ENCODE measurements at places on chromosomes 5 and 9. TPM values are rescaled to one million over a fixed set of nuclear protein-coding genes. Genes with fewer than 3 reads are reported as not detected.

The PKD2L2 gene
- not detected for total RNA-seq

The HSPA4 gene
- 232 TPM for total RNA-seq

The DNAI1 gene
- 0.52 TPM for total RNA-seq

The LHX6 gene
- not detected for total RNA-seq

The TLX3 gene
- not detected for total RNA-seq

The SLC27A6 gene
- total RNA-seq: 1.9 TPM

The OR13C3 gene
- total RNA-seq: not detected

The DNAH5 gene
- 0.62 TPM for total RNA-seq

The PTGDS gene
- not detected for total RNA-seq

The ZNF622 gene
- 14.6 TPM for total RNA-seq

The GLRA1 gene
- total RNA-seq: not detected

The SLC4A9 gene
- total RNA-seq: not detected

The FGF18 gene
- 0.22 TPM for total RNA-seq

The BTNL8 gene
- 0.22 TPM for total RNA-seq

The FYB1 gene
- not detected for total RNA-seq

The RNF208 gene
- total RNA-seq: 0.77 TPM

The RETREG1 gene
- total RNA-seq: 3.0 TPM

The CYFIP2 gene
- 125 TPM for total RNA-seq

The KIF27 gene
- total RNA-seq: 16.4 TPM

The SOHLH1 gene
- total RNA-seq: not detected

The IL3 gene
- total RNA-seq: not detected

The PROB1 gene
- 0.67 TPM for total RNA-seq

The SLC6A18 gene
- not detected for total RNA-seq

The FAXDC2 gene
- 7.3 TPM for total RNA-seq

The SPRY4 gene
- total RNA-seq: 0.13 TPM

The BAAT gene
- total RNA-seq: 0.09 TPM

The LCN1 gene
- total RNA-seq: not detected

The NOXA1 gene
- total RNA-seq: 0.65 TPM

The TGFBI gene
- 16.4 TPM for total RNA-seq

The LIFR gene
- 2.2 TPM for total RNA-seq

The OTULINL gene
- 4.9 TPM for total RNA-seq

The SPAAR gene
- not detected for total RNA-seq

The INSL6 gene
- not detected for total RNA-seq

The C5orf58 gene
- total RNA-seq: not detected

The OTP gene
- not detected for total RNA-seq

The WDR38 gene
- total RNA-seq: not detected

The C5orf34 gene
- total RNA-seq: 17.2 TPM

The ZDHHC11 gene
- total RNA-seq: 0.92 TPM

The UGT3A2 gene
- 10.8 TPM for total RNA-seq

The CDC25C gene
- total RNA-seq: 45.8 TPM

The PCDHA1 gene
- 0.19 TPM for total RNA-seq

The EGFLAM gene
- total RNA-seq: 0.15 TPM

The CARD6 gene
- not detected for total RNA-seq

The CCL19 gene
- total RNA-seq: not detected

The DOCK2 gene
- 1.1 TPM for total RNA-seq

The TMEM215 gene
- not detected for total RNA-seq

The PCDHB6 gene
- total RNA-seq: 1.5 TPM

The KLHL9 gene
- 33.5 TPM for total RNA-seq

The SLC36A3 gene
- total RNA-seq: not detected

The HTR1A gene
- not detected for total RNA-seq

The LHX3 gene
- not detected for total RNA-seq

The RNF130 gene
- 183 TPM for total RNA-seq

The SOWAHA gene
- total RNA-seq: 0.03 TPM

The CCNO gene
- 0.93 TPM for total RNA-seq

The HRCT1 gene
- not detected for total RNA-seq

The TICAM2 gene
- 0.03 TPM for total RNA-seq
